ENCODE measurements at places on chromosomes 11 and 22.
A peak's percentile ranks its signal among the peaks of the same experiment; 100 is the strongest.

DNA sequence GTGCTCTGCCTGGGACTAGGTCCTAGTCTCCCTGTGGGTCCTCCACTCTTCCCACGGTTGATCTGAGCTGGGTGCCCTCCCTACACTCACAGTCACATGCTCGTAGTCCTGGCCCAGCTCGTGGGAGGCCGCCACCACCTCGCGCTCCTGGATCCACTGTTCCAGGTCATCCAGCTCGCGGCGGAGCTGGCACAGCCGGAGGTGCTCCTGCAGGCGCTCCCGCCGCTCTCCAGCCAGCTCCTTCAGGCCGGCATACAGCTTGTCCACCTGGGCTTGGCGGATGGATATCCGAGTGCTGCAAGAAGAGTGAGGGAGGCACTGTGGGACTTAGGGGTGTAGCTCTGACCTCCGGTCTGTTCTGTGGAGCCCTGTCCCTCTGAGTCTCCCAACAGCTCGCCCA is 14.8 kb upstream of the RBM4B start:
- no peak for DNase-seq

- no peak for DNase-seq
These were observed 98.9 kb upstream of the ISX start for GRCh38 chr22:34966980-34967565.

DNA sequence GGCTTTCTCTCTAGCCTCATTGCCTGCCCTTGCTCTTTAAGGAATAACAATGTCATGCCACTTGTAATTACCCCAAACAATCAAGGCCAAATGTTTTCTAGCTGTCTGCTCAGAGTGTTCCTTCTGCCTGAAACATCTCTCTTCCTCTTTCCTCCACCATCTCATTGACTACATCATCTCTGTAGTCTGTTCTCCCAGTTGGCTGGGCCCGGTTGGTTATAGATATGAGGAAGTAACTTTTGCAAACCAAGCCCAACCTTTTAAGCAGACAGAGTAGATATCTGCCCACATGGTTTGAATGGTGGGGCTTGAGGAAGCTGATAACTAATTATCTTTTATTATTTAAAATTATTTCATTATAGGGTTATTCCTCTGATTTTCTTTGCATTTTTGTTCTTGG is 104.5 kb downstream of the NTM start:
- DNase-seq = no peak

GRCh38 chr11:107840129-107840484 is 18.5 kb downstream of the SLC35F2 start:
- DNase-seq = no peak

DNA sequence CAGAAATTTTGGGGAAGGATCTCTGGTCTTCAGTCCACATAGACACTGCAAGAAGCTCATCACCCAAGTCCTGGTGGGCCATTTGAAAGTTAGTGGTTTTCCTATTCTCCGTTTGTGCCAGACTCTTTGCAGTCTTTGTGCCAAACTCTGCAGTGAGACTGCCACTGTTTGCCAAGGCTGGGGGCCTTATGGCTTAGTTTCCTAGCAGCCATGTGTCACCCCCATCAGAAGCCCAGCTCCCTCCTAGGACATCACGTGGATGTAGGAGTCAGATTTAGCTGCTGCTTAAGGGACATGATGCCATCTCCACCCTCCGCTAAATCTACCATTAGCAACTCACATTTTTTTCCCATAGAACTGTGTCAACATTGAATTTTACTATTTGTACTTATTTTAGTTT is 220.0 kb downstream of the C11orf91 start:
- DNase-seq = no peak

- DNase-seq = no peak
These were observed 74.0 kb upstream of the TTC12 start for GRCh38 chr11:113240389-113240788.

DNA sequence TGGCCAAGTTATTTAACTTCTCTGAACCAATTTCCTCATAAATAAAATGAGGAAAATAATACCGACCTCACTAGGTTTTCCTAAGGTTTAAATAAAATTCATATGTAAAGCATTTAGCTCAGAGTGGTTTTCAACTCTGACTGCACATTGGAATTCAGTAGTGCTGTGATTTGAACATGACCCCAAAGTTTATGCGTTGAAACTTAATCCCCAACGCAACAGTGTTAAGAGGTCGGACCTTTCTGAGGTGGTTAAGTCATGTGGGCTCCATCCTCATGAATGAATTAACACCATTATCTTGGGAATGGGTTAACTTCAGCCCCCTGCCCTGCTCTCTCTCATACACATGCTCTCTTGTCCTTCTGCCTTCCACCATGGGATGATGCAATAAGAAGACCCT is 322.2 kb downstream of the AASDHPPT start:
- no peak for DNase-seq

GRCh38 chr11:32417806-32418205 is 17.5 kb downstream of the WT1 start:
- DNase-seq = no peak

- no peak for DNase-seq
These were observed 81.6 kb upstream of the SORL1-AS1 start for GRCh38 chr11:121534131-121535093.

GRCh38 chr11:100731471-100731870 is 44.4 kb downstream of the ARHGAP42 start:
- DNase-seq = no peak

GRCh38 chr11:11420191-11420898 is 67.3 kb upstream of the CSNK2A3 start:
- DNase-seq = no peak

DNA sequence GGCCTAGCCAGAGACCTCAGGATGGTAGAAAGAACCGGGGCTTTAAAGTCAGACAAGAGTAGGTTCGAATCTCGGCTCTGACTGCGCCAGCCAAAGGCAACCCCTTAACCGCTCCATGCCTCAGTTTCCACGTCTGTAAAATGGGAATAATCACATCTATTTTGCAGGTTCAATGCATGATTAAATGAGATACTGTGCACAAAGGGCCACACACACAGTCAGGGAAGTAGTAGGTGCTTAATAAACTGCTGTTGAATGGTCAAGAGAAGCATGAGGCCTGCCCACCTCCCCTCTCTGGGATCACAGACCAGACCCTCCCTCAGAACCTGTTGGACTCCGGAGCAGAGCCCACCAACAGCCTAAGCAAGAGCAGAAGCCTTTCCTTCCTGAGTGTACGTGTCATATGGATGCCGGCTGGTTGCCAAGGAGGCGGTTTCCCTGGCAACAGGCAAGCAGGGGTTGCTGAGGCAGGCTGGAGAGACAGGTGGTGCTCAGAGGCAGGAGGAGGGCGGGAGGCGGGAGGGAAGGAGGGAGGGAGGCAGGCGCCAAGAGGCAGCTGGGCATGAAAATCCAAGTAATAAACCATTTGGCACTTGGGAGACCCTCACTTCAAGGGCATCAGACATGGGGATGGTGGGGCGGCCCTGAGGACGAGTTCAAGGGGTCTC is 43.9 kb downstream of the NFAM1 start:
- DNase-seq = peak; percentile 72

- no peak for DNase-seq
These were observed 4.9 kb upstream of the OR52W1 start for GRCh38 chr11:6194065-6194581.

DNA sequence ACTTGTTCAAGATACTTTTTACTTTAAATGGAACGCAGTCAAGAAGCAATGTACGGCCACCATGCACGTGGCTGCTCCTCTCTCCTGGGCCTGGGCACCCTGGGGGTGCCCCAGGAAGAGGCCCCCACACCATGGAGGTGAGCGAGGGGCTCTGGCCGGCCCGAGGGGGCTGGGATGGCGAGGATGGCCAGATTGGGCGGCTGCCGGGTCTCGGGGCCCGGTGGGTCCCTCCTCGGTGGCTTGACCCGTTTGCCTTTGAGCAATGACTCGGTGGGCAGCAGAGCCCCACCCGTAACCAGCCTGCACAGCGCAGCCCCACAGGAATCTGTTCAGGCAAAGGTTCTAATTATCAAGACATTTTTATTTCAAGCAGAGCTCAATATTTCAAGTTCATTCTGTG is 167.4 kb downstream of the BRD1 start:
- no peak for DNase-seq

GRCh38 chr11:35017528-35018342 is 101.3 kb downstream of the PDHX start:
- DNase-seq = no peak

- DNase-seq = no peak
These were observed 41.4 kb downstream of the CERK start for GRCh38 chr22:46696614-46697013.

GRCh38 chr22:36398601-36399471 is 11.1 kb upstream of the MYH9 start:
- DNase-seq = no peak

DNA sequence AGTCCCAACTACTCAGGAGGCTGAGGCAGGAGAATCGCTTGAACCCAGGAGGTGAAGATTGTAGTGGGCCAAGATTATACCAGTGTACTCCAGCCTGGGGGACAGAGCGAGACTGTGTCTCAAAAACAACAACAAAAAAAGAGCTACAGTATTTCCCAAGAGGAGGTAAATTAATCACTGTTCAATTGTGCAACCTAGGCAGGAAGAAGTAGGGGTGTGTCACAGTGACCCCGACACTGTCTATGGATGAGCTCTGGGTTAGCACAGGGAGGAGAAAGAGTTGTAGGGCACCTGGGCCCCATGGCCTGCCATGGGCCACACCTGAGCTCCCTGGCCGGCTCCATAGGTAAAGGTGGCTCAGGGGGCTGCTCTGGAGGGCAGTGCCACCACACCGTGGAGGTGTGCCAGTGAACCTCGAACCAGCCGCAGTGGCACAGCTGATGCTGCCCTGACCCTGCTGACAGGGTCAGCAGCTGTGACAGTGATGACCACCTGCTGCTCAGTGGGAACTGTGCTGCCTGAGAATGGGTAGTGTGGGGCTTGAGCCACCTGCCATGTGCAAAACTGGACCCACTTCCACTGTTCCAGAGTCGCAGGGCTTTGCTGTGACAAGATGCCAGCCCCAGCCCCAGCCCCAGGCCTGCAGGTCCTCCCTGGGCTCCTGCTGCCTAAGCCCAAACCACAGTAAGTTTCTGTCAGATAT is 84.0 kb upstream of the PITPNB start:
- DNase-seq = no peak
